Activated T-helper 1 cell treated with Interleukin-2 at 50 U/mL for 16 hours (primary cell): ENCODE measurements at places on chromosomes 3 and 15.

GRCh38 chr3:30924763-30925162, 30.3 kb upstream of the GADL1 start:
- DNase-seq, result no peak

DNA sequence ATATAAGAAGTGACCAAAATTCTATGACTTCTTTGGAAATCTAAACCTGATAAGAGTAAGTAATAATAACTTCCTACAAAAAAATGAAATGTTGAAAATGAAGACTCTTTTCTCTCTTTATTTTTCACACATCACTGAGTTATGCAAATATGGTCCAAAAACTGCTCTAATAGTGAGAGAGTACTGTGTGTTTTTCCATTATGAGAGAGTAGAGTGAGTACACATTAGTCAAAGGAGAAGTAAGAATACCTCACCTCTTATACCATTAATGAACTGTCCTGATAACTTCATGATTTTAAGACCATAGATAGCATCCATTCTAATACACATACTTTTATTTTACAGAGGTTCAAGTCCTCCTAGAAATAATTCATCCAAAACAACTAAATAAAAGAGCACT, 1310.2 kb downstream of the SI start:
- DNase-seq, result no peak

- DNase-seq, result peak; percentile 20
Measured at GRCh38 chr3:53709860-53710674, 136.2 kb downstream of the CHDH start.

- DNase-seq, result no peak
Measured at GRCh38 chr15:52144656-52145178, 32.1 kb upstream of the BCL2L10 start.

DNA sequence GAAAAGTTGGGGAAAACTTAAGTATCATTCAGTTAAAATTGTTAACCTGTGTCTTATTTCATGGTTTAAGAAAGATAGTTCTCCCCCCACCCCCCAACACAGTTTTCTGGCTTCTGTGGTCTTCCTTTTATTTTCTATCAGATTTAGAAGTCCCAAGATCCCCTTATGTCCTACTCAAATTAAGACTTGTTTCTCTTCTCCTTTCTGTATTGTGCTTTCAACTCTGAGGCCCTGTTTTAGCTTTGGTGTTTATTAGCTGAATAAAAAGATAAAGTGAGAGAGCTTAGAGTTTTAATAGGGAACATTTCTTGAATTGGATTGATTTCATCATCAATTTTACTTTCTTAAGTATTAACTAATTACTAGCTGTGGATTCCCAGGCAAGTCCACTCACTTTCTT, 62.6 kb downstream of the AKAP13 start:
- DNase-seq, result no peak

- no peak for DNase-seq
Measured at GRCh38 chr3:161142486-161142885, 37.3 kb upstream of the B3GALNT1 start.

- DNase-seq, result no peak
Measured at GRCh38 chr3:86788371-86788770, 202.6 kb downstream of the VGLL3 start.

DNA sequence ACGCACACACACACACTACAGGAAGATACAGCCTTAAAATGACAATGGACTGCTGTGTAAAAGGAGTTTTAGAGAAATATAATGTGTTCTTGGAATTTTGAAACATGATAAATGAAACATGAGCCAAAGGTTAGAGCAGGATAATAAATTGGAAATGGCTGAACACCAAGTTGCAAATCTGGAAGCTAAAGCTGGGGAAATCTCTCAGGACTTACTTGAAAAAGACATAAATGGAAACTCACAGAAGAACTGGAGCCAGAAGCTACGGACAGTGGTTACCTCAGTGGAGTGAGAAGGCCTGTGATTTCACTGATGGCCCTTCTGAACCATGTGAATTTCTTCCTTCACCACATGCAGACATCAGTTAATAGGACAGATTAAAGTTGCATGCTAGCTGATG, 37.3 kb upstream of the ATP10A start:
- no peak for DNase-seq

DNA sequence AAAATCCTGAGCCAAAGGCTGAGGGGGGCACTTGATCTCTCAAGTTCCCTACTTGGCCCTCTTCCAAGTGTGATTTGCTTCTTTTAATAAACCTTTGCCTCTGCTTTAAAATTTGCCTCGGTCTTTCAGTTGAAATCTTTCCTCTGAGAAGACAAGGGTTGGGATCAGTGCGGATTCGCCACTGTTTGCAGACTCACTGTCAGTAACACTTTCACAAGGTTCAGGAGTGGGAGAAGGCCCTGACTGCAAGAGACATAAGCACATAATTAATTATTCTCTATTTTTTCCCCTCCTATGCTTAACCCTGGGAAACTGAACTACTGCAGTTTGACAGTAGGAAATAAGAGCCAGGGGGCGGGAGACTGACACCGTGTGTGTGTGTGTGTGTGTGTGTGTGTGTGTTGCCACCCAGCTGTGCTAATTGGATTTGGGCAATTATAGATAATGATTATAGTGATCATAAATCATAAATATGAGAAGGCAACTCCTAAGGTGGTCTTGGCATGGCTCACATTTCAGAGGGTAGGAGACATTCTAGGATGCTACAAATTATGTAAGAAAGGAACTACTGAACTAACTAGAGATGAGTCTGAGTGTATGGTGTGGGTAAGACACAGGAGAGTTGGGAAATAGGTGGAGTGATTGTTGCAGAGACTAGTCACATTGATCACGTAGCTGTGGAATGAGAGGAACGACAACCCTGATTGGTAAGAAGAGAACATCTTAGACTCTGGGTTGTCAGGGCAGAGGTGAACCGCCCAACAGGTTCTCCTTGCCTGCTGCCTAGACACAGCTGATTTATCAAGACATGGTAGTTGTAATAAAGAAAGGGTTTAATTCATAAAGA, 5.5 kb upstream of the ZNF662 start:
- DNase-seq, result no peak

DNA sequence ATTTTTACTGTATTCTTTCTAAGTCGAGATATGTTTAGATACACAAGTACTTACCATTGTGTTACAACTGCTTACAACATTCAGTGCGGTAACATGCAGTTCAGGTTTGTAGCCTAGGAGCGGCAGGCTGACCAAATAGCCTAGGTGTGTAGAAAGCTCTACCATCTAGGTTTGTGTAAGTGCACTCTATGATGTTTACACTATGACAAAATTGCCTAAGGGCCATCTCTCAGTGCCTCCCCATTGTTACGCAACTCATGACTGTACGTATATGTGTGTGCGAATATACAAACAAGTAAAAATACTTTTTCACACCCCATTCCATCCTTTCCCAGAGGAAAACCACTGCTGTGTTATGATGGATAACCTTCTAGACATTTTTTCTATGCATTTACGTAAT, 44.3 kb downstream of the PXYLP1 start:
- DNase-seq, result no peak

GRCh38 chr3:33041909-33042308, 55.0 kb downstream of the GLB1 start:
- no peak for DNase-seq

GRCh38 chr3:181948286-181948685, 236.6 kb downstream of the SOX2 start:
- DNase-seq, result no peak

GRCh38 chr3:71109241-71109976, 474.1 kb downstream of the FOXP1 start:
- no peak for DNase-seq

GRCh38 chr3:128472449-128473179, 5.9 kb upstream of the DNAJB8 start:
- DNase-seq, result no peak

DNA sequence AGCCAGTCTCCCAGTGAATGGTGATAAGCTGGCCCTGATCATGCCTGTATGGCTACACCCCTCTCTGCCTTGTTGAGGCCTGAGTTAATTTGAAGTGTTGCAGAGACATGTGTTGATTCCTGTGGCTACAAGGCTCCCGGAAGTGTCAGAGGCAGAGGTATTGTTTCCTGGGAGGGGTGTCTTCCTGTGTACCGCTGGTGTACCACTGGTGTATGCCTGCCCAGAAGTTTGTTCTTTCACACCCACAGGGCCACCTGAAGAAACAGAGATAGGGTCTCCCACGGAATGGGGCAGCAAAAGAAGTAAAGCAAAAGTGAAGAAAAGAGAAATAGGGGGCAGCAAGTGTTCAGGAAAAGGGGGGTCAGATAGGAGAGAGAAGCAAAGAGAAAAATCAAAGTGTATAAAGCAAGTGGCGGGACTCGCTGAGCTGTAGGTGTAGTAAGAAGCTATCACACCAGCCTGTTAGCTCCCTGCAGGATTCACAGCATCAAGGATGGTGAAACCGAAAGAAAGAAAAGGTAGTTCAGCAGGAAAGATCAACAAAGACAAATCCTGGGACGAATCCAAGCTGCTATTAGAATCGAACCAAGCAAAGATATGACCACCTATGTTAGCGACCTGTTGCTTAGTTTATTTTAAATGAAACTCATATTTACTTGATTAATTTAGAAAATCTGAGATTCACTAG, 36.6 kb upstream of the CD47 start:
- DNase-seq, result peak; percentile 58

DNA sequence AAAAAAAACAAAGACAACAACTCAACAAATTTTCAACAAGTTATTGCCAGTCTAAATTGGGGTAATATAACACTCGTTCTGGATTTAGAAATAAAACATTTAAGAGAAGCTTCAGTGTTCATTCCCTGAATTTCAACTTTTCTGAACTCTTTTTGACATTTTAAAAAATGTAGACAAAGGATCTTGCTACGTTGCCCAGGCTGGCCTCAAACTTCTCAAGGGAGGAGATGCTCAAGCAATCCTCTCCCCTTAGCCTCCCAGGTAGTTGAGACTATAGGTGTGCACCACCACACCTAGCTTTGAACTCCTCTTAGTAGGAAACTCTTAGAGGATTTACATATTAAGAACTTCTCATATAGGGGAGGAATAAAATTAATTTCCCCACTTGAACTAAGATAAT, 91.9 kb downstream of the AKAP13 start:
- no peak for DNase-seq

DNA sequence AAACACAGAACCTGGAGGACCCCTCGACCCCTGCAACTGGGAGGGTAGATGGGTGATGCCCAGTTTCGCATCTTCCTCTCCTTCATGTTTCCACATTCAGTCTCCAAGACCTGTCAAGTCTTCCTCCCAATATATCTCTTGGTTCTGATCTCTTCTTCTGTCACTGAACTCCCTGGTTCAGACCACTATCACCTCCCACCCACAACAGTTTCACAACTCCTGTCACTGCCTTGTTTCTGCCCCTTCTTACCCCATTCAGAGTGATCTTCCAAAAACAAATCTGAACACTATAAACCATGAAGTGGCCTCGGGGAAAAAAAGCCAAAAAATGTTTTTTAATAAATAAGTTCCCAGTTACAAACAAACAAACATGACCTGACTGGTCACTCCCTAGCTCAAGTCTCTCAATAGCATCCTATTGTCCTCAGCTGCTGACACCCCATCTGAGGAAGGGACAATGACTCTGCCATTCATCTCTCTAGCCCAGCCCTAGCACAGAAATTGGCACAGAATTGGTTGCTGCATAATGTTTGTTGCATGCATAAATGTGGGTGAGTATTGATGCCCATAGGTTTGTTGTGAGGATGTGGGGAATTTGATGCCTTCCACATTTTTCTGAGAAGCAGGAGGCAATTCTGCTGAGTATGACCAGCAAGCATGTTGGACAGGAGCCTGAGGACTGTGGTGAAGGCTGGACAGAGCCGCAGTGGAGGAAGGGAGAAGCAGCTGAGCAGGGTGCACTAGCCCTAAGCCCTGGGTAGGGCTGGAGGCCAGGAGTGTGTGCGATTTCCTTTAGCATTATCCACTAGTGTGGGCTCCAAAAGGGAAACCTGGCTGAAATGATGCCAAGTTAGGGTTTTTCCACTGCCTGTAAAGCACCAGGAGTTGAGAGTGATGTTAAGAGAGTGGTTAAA, 12.2 kb upstream of the XYLB start:
- DNase-seq, result no peak
